Psoas muscle (tissue), 8 donors: ENCODE measurements at places on chromosomes 11 and 22. TPM values are rescaled to one million over a fixed set of nuclear protein-coding genes. Genes with fewer than 3 reads are reported as not detected.

- DNase-seq = no peak
Observed at GRCh38 chr11:119195680-119196079, 10.4 kb downstream of the NHERF4 start.

GRCh38 chr11:70650075-70650909 lies 252.0 kb downstream of the CTTN start:
- peak; percentile 44 for DNase-seq

- DNase-seq = no peak
Observed at GRCh38 chr11:69306821-69307220, 12.9 kb downstream of the MYEOV start.

Gene NOX4
- polyA plus RNA-seq = 0.46 TPM

- no peak for DNase-seq
Observed at GRCh38 chr22:41664951-41665350, 23.7 kb downstream of the SNU13 start.

GRCh38 chr22:40593460-40594273 lies 42.9 kb downstream of the MRTFA start:
- DNase-seq = no peak

Gene TMEM132A
- 2.0 TPM for polyA plus RNA-seq

GRCh38 chr22:26586556-26587325 lies 3.2 kb downstream of the TPST2 start:
- no peak for DNase-seq

Gene MFRP
- polyA plus RNA-seq = 0.01 TPM

Gene FOSL1
- polyA plus RNA-seq = 7.8 TPM

Gene SERPIND1
- polyA plus RNA-seq = 0.03 TPM

DNA sequence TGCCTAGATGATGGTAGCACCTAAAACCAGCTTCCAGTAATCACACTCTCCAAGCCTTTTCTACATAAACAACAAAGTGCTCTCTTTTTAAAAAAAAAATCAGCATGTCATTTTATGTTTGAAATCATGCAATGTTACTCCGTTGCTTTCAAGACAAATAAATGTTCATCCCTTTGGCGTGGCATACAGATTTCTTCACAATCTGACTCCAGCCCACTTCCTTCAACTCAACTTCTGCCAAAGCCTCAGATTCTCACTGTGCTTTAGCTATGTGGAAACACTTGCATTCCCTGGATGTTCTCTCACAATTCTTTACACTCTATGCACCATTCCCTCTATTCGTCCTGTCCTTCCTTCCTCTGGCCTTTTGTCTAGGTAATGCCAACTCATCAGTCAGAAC lies 206.3 kb upstream of the BLID start:
- DNase-seq = no peak

Gene SLC22A25
- not detected for polyA plus RNA-seq

DNA sequence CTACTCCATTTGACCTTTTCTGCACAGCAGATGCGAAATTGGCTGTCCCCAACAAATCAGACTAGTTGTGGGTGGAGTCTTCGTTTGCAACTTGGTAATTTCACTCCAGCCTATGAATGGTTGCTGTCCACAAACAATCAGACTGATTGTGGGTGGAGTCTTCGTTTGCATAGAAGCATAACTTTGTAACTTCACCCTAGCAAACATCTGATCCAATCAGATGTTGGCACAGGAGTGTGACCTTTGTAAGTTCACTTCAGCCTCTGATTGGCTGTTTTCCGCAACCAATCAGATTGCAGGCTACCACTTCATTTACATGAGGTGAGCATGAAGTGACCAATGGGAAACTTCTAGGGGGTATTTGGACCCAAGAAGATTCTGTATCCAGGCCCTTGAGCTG lies 16.3 kb upstream of the CABP2 start:
- no peak for DNase-seq

GRCh38 chr11:83680321-83680720 lies 394.2 kb upstream of the CCDC90B start:
- DNase-seq = no peak

GRCh38 chr11:3865388-3866193 lies 10.1 kb downstream of the STIM1 start:
- no peak for DNase-seq

Gene SCN4B
- polyA plus RNA-seq = 6.3 TPM

Gene UPK2
- polyA plus RNA-seq = not detected

DNA sequence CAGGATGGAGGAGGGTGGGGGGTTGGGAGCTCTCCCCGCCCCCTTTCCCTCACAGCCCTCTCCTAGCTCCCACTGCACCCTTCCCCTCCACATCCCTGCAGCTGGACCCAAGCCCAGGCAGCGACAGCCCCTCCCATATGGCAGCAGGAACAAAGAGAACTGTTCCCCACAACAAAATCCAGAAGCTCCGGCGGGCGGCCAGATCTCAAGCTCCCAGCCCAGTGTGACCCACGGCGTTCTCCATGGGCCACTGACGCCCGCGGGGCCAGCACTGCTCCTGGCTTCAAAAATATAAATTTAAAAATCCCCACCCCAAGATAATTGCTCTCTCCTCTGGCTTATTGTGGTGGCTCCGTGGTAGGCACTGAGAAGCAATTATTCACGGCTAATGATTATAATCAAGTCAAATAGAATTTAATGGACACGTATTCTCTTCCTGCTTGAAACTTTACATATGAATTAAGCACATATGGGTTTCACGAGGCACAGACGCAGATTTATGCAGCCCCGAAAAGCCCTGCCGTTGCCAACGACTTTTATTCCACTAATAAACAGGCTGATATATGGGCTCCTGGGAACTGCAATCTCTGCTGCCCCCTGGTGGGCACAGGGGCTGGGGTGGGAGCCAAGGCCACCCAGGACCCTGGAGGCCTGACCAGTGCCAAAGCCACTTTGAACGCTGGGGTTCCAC lies 17.5 kb downstream of the MACROD1 start:
- DNase-seq = peak; percentile 87

Gene HNRNPUL2
- 35.1 TPM for polyA plus RNA-seq
